MM.1S (cell line): ENCODE measurements at places on chromosomes 13 and 19.
A peak's percentile ranks its signal among the peaks of the same experiment; 100 is the strongest.

GRCh38 chr13:74657765-74658164, 523.6 kb upstream of the KLF12 start:
- no peak overlapping the region for H3K27ac ChIP-seq
- DNase-seq, result no peak
- no peaks in the 10 kb centered on the region for H3K36me3 ChIP-seq
- no peak overlapping the region for H3K4me3 ChIP-seq
- no peaks in the 10 kb centered on the region for H3K27me3 ChIP-seq

- DNase-seq, result no peak
- H3K27ac ChIP-seq, result no peak overlapping the region
- no peaks in the 10 kb centered on the region for H3K4me1 ChIP-seq
- no peaks in the 10 kb centered on the region for H3K27me3 ChIP-seq
- no peak overlapping the region for H3K4me3 ChIP-seq
Observed at GRCh38 chr19:51735759-51736449, 12.1 kb upstream of the HAS1 start.

DNA sequence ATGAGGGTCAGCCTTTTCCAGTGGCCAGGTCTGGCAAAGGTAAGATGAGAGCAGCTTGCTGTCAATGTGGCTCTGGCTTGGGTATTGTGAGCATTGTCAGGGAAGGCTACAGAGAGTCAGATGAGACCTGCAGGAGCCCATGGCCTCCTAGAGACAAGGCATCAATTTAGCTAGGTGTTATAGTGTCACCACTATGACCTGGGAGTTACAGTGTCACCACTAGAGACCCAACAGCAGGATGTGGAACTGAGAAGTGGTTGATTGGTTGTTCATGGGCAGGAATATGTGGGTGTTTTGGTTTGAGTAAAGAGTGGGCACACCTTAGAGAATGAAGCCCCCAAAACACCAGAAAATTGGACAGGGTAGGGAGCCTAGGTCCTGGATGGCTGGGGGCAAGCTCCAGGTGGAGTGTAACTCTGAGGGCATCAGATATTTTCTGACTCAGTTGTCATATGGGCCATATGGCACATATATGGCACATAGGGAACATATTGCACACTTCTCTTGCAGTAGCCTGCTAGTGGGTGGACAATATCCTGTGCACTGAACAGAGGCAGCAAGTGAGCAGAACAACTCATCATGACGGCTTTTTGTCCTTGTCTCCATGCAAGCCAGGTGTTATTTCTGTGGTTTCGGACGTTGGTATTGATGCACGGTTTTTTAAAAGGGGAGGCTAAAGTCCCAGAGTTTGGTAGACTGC, 46.3 kb upstream of the CEACAM21 start:
- no peaks in the 10 kb centered on the region; the same call in 1 of the 2 replicates for H3K27me3 ChIP-seq
- no peak overlapping the region for H3K27ac ChIP-seq
- no peaks in the 10 kb centered on the region for H3K36me3 ChIP-seq
- H3K4me1 ChIP-seq, result peaks cover 69% of the 10 kb centered on the region
- no peak for DNase-seq

GRCh38 chr19:10112037-10112761, 706 bp downstream of the P2RY11 start:
- H3K27me3 ChIP-seq, result no peaks in the 10 kb centered on the region
- peak overlapping the region; percentile 45; the same call in 1 of the 2 replicates for H3K27ac ChIP-seq
- no peak overlapping the region for H3K4me3 ChIP-seq
- peaks cover 32% of the 10 kb centered on the region for H3K4me1 ChIP-seq

DNA sequence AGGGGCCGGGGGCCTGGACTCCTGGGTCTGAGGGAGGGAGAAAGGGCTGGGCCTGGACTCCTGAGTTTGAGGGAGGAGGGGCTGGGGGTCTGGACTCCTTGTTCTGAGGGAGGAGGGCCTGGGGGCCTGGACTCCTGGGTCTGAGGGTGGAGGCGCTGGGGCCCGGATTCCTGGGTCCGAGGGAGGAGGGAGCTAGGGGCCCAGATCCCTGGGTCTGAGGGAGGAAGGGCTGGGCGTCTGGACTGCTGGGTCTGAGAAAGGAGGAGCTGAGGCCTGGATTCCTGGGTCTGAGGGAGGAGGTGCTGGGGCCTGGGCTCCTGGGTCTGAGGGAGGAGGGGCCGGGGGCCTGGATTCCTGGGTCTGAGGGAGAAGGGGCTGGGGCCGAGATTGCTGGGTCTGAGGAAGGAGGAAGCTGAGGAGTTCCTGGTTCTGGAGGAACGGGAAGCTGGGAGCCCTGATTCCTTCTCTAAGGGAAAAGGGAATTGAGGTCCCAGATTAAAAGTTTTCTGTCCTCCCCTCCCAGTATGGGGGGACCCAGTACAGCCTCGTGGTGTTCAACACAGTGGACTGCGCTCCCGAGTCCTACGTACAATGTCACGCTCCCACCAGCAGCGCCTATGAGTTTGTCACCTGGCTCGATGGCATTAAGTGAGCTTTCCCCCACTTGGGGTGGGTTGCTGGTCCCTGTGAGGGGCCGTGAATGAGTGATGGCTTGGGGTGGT, 721 bp downstream of the MED25 start:
- no peak for DNase-seq
- peaks cover 11% of the 10 kb centered on the region; the same call in 1 of the 2 replicates for H3K4me1 ChIP-seq
- peak overlapping the region; percentile 92 for H3K27ac ChIP-seq
- no peaks in the 10 kb centered on the region for H3K27me3 ChIP-seq

GRCh38 chr13:35714588-35715377, 238.3 kb upstream of the MAB21L1 start:
- no peak for DNase-seq
- H3K36me3 ChIP-seq, result no peaks in the 10 kb centered on the region
- H3K27ac ChIP-seq, result no peak overlapping the region
- H3K4me1 ChIP-seq, result no peaks in the 10 kb centered on the region

DNA sequence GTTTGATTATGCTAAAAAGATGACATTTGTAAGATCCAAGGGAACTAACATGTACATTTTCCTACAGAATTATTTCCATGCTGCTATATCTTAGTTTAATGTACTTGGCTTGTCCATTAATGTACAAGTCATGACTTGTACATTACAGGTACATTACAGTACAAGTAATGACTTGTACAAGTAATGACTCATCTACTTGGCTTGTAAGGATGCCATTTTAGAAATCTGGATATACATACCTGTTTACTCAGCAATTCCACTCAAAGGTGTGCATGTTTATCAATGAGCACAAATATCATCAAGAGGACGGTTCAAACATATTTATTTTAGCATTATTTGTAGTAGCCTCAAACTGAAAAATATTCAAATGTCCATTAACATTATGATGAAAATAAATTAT, 87.0 kb upstream of the TRPC4 start:
- H3K4me1 ChIP-seq, result no peaks in the 10 kb centered on the region
- no peak overlapping the region for H3K4me3 ChIP-seq
- DNase-seq, result no peak
- no peak overlapping the region for H3K27ac ChIP-seq

DNA sequence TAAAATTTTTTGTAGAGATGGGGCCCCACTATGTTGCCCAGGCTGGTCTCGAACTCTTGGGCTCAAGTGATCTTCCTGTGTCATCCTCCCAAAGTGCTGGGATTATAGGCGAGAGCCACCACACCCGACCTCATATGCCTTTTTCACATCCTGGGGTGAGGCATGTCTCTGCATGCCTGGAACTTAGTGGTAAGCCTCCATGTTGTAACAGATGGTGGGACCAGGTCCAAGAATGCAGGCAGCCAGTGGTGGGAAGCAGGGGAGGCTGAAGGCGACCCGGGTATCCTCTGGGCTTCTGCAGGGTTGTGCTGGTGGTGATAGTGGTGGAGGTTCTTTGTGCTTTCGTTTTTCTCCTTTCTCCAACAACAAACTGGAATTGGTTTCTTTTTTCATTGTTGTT, 30.1 kb upstream of the CCDC124 start:
- no peaks in the 10 kb centered on the region for H3K4me1 ChIP-seq
- H3K36me3 ChIP-seq, result no peaks in the 10 kb centered on the region
- H3K4me3 ChIP-seq, result no peak overlapping the region

- no peak overlapping the region for H3K4me3 ChIP-seq
- no peaks in the 10 kb centered on the region for H3K4me1 ChIP-seq
- H3K27ac ChIP-seq, result no peak overlapping the region
- H3K27me3 ChIP-seq, result peaks cover 23% of the 10 kb centered on the region
- no peaks in the 10 kb centered on the region; the same call in 1 of the 2 replicates for H3K36me3 ChIP-seq
Observed at GRCh38 chr19:44903602-44904425, 1.8 kb upstream of the APOE start.

GRCh38 chr13:25215253-25215575, 43.1 kb upstream of the AMER2 start:
- H3K4me1 ChIP-seq, result no peaks in the 10 kb centered on the region
- H3K36me3 ChIP-seq, result no peaks in the 10 kb centered on the region
- no peaks in the 10 kb centered on the region for H3K27me3 ChIP-seq
- no peak overlapping the region for H3K4me3 ChIP-seq
- DNase-seq, result no peak

- H3K27me3 ChIP-seq, result peaks cover 85% of the 10 kb centered on the region
- H3K4me1 ChIP-seq, result no peaks in the 10 kb centered on the region
- no peaks in the 10 kb centered on the region for H3K36me3 ChIP-seq
- DNase-seq, result no peak
- no peak overlapping the region for H3K4me3 ChIP-seq
- no peak overlapping the region for H3K27ac ChIP-seq
Observed at GRCh38 chr19:31337008-31337914, 12.0 kb downstream of the TSHZ3 start.

DNA sequence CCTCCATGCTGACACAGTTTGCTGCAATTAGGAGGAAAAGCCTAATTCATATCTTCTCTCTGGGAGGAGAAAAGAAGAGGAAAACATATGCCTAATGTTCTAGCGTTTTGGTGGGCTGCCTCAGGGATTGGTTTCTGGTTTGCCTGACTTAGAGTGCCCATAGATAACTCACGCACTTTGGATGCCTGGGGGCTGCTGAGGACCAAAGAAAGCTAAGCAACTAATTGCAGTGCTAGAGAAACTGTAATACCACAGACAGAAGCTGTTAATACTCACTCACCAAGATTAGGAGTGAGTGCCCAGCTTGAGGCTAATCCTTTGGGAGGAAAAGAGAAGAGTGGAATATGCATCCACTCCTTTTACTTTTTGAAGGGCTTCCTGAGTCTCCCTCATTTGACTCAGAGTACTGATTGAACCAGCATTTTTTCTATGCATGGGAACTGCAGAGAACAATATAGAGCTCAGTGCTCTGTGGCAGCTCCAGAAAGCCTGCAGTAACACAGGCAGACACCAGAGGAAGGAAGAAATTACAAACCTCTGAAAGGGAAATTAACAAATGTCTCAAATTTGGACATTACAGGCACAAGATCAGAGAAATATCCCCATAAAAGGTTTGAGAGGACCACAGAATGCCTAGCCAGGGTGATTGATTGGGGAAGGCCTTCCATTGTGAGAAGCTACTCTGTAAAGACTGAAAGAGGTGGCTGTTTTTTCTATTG, 666.4 kb downstream of the OLFM4 start:
- H3K4me1 ChIP-seq, result no peaks in the 10 kb centered on the region
- DNase-seq, result no peak
- no peaks in the 10 kb centered on the region for H3K36me3 ChIP-seq
- no peak overlapping the region for H3K4me3 ChIP-seq

GRCh38 chr13:93480553-93481106, 254.0 kb downstream of the GPC6 start:
- peaks cover 16% of the 10 kb centered on the region for H3K4me1 ChIP-seq
- no peaks in the 10 kb centered on the region for H3K27me3 ChIP-seq
- DNase-seq, result no peak
- H3K4me3 ChIP-seq, result no peak overlapping the region
